Calu3 (cell line): ENCODE measurements at places on chromosomes 1 and 21.

DNA sequence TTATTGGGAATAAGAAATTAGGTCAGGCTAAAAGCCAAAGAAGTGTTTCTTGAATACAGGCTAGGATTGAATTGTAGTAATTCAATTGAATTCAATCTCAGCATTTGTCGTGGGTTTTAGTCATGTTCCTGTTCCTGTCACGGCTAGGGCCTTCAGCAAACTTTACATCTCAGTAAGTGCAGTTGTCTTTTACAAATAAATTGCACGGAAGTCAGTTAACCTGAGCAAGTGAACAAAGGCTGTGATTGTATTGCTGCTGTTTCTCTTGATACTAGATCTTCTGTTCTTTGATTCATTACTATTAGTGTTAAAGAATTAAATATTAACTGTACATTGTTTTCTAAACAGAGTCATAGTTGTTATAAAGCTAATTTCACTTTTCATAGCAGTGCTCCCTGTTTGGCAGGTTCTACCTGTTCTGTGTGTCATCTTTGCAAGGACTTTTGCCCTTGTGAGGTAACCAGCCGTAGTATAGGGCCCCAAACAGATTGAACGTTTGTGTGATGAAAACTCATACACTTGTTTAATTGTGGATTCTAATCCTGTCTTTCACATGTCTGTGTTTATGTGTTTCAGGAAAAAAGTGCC is 164.4 kb downstream of the EDEM3 start:
- peak; percentile 88 for DNase-seq

DNA sequence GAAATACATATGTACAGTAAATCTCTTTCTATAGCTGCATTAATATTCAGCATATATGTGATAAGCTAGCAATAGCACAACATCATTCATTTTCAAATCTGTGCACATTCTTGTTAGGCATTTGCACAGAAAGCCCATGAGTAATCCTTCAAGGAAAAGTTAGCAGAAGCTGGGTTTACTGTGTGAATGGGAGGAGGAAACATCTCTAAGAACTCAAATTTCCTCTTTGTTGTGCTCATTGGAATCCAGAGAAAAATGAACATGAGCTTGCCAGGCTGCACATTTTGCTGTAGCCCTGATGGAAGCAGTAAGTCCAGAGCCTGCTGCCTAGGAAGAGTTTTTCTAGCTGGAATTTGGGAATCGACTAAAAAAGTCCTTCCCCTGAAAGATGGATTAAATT is 214.2 kb upstream of the FOXD3 start:
- DNase-seq: no peak

DNA sequence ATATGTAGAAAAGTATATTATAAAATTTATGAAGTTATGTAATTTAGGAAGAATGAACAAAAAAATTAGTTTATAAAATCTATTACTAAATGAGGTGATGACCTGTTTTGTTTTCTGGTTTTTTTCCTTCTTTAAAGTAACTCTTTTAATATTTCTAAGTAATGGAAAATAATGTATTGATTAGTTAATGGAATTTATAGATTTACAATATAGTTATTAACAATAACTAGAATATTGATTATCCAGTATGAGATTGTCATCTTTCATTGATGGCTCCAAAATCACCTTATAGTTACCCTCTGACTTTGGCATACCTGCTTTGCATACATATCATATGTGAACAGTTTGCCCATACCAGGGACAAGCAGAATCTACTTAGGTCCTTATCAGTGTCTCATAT is 23.4 kb downstream of the CAMSAP2 start:
- DNase-seq: no peak

DNA sequence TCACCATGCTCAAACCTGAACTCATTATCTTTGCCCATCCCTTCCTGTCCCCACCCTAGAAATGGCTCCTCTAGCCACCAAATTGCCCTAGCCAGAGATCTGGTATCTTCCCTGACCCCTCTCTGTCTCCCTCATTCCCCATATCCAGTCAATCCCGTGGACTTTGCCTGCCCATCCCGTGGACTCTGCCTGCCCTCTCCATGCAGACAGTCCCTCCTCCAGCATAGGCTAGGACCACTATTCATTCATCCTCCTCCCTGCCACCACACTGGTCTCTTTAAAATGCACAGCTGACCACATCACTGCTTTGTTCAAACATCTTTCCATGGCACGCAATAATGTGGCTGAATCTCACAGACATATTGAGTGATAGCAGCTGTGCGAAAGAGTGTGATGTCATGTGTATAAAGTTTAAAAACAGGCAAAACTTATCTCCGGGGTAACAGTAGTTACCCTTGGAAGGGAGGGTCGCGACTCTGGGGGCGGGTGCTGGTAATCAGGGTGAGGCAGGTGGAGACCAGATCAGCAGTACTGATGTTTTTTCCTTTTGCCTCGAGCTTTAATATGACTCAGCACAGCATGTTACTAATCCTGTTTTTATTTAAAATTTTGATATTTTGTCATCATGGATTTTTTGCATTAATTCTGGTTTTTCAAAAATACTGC is 4.8 kb upstream of the SLC2A1 start:
- no peak for DNase-seq
